ENCODE measurements at places on chromosomes 4 and X.

DNA sequence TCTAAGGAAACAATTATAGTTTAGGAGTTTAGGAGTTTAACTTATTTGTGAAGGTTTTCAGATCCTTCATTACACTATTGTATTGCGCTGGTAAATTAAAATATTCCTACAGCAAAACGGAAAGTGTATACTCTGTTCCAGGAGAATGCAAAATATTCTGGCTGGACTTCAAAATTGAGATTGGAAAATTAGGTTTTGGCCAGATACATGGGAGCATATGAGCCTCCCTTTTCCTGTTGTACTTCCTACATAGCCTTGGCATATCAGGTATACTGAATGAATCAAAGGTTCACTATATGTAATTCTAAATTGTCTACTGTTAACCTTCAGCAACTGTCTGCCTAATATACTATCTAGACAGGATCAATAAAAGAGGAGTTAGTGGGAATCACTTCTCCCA, 25.2 kb upstream of the GRIA2 start:
- no peak for DNase-seq

DNA sequence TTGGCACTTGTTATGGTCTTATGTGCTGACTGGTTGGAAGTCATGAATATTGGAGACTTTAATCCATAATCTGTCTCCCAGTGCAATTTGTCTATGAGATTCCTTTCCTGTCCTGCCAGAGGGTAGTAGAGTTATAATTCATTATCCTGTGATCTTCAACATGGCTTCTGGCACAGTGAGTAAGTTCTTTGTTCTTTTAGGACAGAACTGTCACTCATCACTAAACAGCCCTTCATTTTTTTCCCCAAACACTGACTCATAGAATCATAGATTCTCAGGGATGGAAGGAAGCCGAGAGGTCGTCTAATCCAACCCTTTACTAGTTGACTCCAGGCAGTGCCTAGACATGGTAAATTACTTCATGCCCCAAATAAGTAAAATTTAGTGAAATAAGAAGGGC, 78.4 kb downstream of the LUZP4 start:
- DNase-seq, result no peak

DNA sequence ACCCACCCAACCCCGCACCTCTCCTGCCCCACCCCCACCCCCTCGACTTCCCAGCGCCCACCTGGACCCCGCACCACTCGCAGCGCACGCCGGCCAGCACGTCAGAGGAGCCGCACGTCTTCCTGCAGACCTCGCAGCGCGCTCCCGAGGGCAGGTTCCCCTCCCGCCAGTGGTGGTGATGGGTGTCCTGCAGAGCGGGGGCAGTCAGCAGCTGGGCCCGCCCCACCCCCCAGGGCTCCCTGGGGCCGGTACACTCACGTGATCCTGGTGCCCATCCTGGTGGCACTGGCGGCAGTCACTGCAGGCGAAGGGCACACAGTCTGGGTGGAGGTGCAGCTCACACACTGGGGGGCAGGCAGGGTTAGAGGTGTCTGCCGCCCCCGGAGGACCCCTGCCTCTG, 5.1 kb downstream of the DGKQ start:
- DNase-seq, result no peak

DNA sequence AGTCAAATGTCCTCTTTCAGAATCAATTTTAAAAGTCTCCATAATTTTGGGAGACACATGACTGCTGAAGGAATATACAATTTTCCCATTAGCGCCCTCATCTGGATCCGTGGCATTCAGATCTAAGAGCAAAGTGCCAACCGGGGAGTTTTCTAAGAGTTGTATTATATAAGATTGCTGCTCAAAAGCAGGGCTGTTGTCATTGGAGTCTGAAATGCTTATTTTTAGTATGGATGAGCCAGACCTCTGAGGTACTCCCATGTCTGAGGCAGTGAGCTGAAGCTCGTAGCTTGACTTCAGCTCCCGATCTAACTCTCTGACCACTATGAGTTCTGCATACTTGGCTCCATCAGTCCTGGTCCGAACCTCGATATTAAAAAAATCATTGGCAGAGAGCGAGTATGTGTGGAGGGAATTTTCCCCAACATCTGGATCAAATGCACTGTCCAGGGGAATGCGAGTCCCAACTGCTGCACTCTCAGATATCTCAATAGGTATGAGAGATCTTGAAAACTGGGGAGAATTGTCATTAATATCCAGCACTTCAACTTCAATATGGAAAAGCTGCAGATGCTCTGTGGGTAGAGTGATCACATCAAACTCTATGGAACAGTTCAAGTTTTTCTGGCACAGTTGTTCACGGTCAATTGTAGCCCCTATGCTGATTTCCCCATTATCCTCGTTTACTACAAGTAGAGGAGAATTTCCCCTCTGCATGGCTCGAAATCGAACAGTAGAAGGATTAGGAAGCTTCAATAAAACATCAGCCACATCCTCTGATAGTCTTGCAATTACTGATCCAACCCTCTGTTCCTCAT, 917 bp downstream of the PCDH18 start:
- DNase-seq, result no peak
